ENCODE measurements at places on chromosomes 2 and 18.

DNA sequence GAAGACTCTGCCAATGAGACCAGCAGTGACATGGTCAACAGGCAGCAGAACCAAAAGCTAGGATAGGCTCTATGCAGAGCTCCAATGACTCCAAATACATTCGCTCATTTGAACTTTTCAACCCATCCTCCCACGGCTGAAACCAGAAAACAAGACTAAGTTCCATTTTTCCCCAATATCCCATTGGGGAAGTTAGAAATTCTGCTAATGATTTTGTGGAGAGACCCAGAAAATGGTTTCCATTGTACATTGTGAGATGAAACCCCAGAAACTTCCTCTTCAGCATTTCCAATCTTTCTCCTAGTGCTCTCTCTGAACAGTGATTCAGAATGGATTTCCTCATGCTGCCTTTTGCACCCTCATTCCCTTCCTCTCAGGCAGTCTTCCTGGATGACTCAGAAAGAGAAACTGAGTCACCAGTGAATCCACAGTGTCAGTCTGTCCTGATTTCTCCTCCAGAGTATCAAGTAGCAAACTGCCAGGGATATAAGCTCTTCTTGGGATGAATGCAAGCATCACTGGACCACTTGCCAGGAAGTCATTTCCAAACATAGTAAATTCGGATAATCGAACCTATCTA is 467.7 kb upstream of the ID2 start:
- DNase-seq: no peak

DNA sequence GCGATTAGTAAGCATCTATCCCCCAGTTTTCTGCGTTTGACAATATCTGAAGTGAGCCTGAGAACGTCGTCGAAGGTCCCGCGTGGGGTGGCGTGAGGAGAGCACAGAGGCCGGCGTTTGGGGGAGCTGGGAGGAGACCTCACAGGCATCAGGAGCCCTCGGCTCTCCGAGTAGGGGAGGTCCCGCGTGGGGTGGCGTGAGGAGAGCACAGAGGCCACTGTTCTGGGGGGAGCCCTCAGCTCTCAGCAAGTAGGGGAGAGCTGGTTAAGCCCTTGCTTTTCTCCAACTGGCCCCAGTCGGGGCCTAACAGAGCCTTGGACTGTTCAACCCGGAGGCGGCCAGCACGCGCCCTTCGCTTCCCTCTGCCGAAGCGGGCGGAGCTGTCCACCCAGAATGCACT is 134.3 kb downstream of the NFATC1 start:
- DNase-seq: no peak

- no peak for DNase-seq
Observed at GRCh38 chr2:191041418-191042161, 27.6 kb upstream of the STAT1 start.

DNA sequence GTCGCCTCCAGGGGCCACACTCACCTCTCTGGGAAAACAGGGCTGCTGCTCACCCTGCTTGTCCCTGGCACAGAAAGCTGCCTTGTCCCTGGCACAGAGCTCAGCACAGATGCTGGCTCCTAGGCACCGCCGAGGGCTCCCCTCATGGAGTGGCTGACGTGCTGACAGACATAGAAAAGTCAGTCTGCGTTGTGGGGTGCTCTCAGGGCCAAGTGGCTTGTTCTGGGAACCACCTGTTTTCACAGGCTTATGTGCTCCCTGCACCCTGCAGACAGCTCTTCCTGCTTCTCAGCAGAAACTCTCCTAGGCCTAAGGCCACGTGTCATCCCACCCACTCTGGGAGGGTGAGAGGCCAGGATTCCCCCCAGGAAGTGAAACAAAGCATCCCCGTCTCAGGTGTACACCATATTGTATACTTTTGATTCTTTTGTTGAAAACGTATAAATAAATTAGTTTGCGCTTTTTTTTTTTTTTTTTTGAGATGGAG is 84.7 kb upstream of the TMEM200C start:
- DNase-seq: no peak

GRCh38 chr2:236516708-236517107 is 52.9 kb upstream of the ACKR3 start:
- no peak for DNase-seq

Data from HS-27A (cell line).